ENCODE measurements at places on chromosomes 11 and 22. TPM values are rescaled to one million over a fixed set of nuclear protein-coding genes. Genes with fewer than 3 reads are reported as not detected.

The OOSP1 gene
- not detected for polyA plus RNA-seq

DNA sequence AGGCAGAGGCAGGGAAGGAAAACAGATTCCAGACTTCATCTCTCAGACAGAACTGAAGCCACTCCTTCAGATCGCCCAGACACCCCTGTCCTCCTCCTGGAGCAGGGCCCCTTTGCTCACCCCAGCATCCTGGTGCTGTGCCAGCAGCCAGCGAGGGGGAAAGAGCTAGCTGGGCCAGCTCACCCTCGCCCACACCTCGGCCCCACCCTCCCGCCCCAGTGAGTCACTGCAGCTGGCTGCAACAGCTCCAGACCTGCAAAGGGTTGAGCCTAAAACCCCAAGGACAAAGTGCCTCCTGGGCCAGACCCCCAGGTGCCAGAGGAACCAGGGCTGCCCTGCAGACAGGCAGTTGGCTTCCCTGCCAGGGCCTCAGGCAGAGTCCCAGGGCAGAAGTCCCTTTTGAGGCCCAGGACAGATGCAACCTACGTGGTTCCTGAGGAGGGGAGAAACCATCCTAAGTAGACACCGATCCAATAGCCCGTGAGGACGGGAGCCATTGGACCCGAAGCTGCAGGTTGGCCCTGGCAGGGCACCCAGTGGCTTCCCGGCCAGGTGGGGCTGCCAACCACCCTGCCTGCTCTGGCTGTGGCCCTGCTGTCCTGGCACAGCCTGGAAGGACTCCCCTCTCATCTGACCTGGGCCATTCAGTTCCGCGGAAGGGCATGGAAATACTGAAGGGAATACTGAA lies 7.2 kb downstream of the AHNAK start:
- DNase-seq, result no peak
- peaks cover 62% of the 10 kb centered on the region for H3K4me1 ChIP-seq
- no peaks in the 10 kb centered on the region for H3K27me3 ChIP-seq
- peaks cover 41% of the 10 kb centered on the region for H3K36me3 ChIP-seq
- peak overlapping the region; percentile 63 for H3K27ac ChIP-seq

The ACR gene
- 0.48 TPM for polyA plus RNA-seq

DNA sequence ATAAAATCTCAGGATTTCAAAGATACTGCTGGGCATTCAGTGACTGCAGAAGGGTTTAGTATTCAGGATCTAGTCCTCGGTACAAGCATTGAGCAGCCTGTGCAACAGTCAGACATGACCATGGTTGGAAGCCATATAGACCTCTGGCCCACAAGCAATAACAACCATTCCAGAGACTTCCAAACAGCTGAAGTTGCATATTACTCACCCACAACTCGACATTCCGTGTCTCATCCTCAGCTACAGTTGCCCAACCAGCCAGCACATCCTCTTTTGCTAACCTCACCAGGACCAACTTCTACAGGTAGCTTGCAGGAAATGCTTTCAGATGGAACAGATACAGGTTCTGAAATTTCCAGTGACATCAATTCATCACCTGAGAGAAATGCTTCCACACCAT lies 156.8 kb downstream of the C11orf91 start:
- H3K4me1 ChIP-seq, result no peaks in the 10 kb centered on the region
- DNase-seq, result no peak
- H3K27me3 ChIP-seq, result no peaks in the 10 kb centered on the region
- H3K36me3 ChIP-seq, result no peaks in the 10 kb centered on the region
- no peak overlapping the region for H3K27ac ChIP-seq

- no peak overlapping the region for H3K4me3 ChIP-seq
- no peaks in the 10 kb centered on the region for H3K27me3 ChIP-seq
- H3K36me3 ChIP-seq, result peaks cover 11% of the 10 kb centered on the region
- H3K27ac ChIP-seq, result no peak overlapping the region
- DNase-seq, result no peak
Measured at GRCh38 chr11:36078686-36079055, 134.8 kb downstream of the LDLRAD3 start.

DNA sequence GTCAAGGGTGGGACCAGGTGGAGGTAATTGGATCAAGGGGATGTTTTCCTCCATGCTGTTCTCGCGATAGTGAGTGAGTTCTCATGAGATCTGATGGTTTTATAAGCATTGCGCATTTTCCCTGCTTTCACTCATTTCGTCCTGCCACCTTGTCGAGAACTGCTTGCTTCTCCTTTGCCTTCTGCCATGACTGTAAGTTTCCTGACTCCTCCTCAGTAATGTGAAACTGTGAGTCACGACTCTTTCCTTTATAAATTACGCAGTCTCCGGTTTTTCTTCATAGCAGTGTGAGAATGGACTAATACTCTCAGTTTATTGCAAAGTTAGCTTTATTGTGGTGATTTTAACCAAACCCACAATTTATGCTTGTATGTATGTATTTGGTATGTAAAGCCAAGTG lies 878.5 kb upstream of the ANO3 start:
- H3K27ac ChIP-seq, result no peak overlapping the region
- no peaks in the 10 kb centered on the region for H3K4me1 ChIP-seq
- no peak overlapping the region for H3K4me3 ChIP-seq
- no peaks in the 10 kb centered on the region for H3K36me3 ChIP-seq
- no peaks in the 10 kb centered on the region for H3K27me3 ChIP-seq
- no peak for DNase-seq

DNA sequence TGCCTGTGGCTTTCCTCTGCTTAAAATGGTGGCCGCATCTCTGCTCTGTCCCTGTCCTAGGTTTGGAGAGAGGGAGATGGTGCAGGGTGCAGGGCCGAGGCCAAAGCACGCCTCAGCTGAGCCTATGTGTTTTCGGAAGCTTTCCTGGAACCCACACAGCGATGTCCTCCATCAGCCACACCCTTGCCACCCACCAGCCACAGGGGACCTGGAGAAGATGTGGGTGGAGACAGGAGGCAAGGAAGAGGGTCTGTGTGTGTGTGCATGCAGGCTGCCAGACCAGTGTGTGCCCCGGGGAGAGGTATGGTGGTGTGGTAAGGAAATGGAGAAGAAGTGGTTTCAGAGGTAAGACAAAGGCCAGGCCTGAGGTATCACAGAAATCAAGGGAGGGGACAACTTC lies 155.7 kb downstream of the TBC1D22A start:
- no peak for DNase-seq
- no peaks in the 10 kb centered on the region for H3K27me3 ChIP-seq
- H3K27ac ChIP-seq, result no peak overlapping the region

The SYT13 gene
- polyA plus RNA-seq, result 25.5 TPM

DNA sequence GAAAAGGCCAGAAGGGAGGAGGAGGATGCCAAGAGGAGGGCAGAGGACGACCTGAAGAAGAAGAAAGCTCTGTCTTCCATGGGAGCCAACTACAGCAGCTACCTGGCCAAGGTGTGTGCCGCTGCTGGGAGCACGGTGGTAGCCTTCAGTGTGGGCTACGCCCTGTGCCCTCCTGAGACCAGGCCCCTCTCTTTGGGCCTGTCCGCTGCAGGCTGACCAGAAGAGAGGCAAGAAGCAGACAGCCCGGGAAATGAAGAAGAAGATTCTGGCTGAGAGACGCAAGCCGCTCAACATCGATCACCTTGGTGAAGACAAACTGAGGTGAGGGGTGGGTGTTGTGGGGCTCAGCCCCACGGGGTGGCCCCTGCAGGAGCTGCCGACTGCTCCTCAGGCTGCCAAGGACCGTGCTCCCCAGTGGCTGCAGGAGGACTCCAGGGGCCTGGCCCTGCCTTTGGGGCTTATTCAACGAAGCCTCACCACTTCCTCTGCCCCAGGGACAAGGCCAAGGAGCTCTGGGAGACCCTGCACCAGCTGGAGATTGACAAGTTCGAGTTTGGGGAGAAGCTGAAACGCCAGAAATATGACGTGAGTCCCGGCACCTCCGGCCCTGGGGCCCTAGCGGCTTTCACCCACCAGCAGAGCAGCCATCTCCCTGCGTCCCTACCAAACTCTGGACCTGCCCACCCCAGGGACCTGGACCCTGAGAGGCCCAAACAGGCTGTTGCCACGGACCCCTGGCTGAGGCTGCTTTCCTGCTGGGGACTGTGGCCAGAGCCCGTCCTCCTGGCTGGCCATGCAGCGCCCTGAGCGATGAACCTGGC lies 12.6 kb upstream of the MRPL23 start:
- H3K27me3 ChIP-seq, result no peaks in the 10 kb centered on the region
- no peaks in the 10 kb centered on the region for H3K36me3 ChIP-seq
- no peak overlapping the region for H3K4me3 ChIP-seq
- H3K4me1 ChIP-seq, result no peaks in the 10 kb centered on the region

DNA sequence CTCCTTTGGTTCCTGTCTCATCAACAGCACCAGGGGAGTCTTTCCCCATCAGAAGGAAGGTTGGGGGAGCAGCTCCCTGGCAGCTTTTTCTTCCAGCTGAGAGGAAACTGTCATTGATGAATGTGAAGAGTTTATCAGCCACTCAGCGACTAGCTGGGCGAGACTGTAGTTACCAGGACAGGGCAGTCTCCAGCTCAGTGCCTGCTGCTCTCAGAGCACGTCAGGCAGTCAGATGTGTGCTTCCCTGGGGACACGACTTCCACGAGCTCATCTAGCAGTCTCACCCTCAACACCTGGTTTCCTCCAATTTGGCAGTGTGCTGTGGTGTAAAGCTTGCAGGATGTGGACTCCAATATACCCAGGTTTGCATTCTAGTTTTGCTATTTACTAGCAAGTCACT lies 12.5 kb upstream of the C1QTNF4 start:
- DNase-seq, result no peak
- peaks cover 13% of the 10 kb centered on the region for H3K36me3 ChIP-seq
- no peaks in the 10 kb centered on the region for H3K27me3 ChIP-seq
- no peak overlapping the region for H3K4me3 ChIP-seq
- no peak overlapping the region for H3K27ac ChIP-seq

DNA sequence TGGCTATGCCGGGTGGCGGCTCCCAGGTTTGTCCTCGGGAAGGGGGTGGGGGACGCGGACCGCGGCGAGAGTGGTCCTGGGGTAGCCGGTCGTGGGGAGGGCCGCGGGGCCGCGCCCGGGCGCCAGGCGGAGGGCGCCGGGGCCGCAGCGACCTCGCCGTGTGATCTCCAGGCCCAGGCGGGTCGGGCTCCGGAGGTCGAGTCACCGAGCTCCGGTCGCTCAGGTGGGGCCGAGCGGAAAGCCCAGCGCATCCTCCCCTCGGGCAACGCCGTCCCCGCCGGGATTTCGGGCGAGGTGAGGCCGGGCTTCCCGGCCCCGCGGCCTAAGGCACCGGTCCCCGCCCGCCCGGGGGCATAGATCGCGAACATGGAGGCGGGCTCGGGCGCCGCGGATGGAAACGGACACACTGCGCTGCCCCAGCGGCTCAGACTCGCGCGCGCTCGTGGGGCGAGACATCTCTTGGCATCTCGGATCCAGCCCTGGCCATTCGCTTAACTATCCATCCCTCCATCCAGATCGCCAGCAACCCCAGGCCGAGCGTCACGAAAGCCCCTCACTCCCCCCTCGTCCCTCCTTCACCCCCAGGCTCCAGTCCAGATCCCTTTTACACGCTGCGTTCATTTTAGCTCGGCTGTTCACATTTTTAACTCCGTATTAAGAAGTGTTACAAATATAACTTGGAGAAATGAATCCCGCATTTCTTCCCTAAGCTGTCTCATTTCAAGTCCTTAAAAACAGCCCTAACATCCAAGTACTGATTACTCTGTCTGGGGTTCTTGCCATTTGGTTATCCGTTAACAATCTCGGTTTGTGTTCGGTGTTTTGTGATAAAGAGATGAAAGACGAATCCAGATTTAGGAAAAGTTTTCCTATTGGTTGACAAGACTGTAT lies 460 bp downstream of the ZC3H12C start:
- H3K4me1 ChIP-seq, result peaks cover 9% of the 10 kb centered on the region
- H3K36me3 ChIP-seq, result no peaks in the 10 kb centered on the region
- no peaks in the 10 kb centered on the region for H3K27me3 ChIP-seq
- peak overlapping the region; percentile 73 for H3K4me3 ChIP-seq

GRCh38 chr22:41447435-41448188 lies 1.0 kb upstream of the TOB2 start:
- DNase-seq, result peak; percentile 78
- peaks cover 5% of the 10 kb centered on the region for H3K4me1 ChIP-seq
- H3K4me3 ChIP-seq, result peak overlapping the region; percentile 75
- no peaks in the 10 kb centered on the region for H3K27me3 ChIP-seq

- peaks cover 47% of the 10 kb centered on the region for H3K36me3 ChIP-seq
- no peak for DNase-seq
- H3K27ac ChIP-seq, result no peak overlapping the region
- H3K4me3 ChIP-seq, result no peak overlapping the region
- H3K4me1 ChIP-seq, result peaks cover 7% of the 10 kb centered on the region
Measured at GRCh38 chr22:29824677-29825076, 13.4 kb downstream of the ASCC2 start.

DNA sequence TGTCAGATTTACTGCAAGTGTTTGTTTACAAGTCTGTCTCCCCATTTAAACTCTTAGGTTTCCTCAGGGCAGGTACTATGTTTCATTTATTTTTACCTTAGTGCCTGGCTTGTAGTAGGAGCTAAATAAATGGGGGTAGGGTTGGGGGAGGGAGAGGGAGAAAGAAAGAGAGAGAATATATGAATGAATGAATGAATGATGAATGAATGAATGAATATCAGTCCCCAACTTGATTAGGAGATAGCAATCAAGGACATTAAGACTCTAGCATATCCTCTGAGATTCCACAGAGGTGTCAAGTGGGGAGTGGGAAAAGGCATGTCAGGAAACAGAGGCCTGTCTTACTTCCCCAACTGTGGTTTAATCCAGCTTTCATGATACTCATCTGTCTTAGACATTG lies 83.2 kb downstream of the ME3 start:
- no peaks in the 10 kb centered on the region for H3K27me3 ChIP-seq
- no peaks in the 10 kb centered on the region for H3K36me3 ChIP-seq
- H3K27ac ChIP-seq, result no peak overlapping the region
- H3K4me1 ChIP-seq, result peaks cover 18% of the 10 kb centered on the region
- no peak overlapping the region for H3K4me3 ChIP-seq

GRCh38 chr11:108233277-108233945 lies 10.5 kb downstream of the ATM start:
- H3K4me1 ChIP-seq, result no peaks in the 10 kb centered on the region
- H3K36me3 ChIP-seq, result peaks cover 38% of the 10 kb centered on the region
- no peak overlapping the region for H3K4me3 ChIP-seq
- H3K27me3 ChIP-seq, result no peaks in the 10 kb centered on the region

DNA sequence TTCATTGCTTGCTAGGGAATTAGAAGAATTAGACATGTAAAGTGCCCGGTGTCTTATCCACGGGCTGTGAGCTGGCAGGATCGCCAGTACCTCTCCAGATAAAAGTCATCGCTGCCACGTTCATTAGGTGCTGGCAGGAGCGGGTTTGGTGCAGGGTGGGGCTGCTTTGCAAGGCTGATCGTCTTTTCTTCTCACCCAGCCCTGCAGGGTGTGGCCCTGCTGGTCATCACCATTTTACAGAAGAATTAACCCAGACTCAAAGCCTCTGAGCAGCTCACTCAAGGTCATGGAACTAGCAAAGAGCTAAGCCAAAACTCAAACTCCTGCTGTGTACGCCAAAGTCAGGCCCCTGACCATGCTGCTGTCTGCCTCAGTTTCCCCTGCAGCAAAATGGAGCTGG lies 6.1 kb upstream of the FGF4 start:
- no peaks in the 10 kb centered on the region for H3K4me1 ChIP-seq
- no peak overlapping the region for H3K4me3 ChIP-seq
- H3K36me3 ChIP-seq, result no peaks in the 10 kb centered on the region
- no peak overlapping the region for H3K27ac ChIP-seq
- no peak for DNase-seq
- H3K27me3 ChIP-seq, result peaks cover 40% of the 10 kb centered on the region

The CCDC81 gene
- 0.85 TPM for polyA plus RNA-seq

The NRXN2 gene
- 13.8 TPM for polyA plus RNA-seq
